Mesenteric fat pad (tissue), 1 donor: ENCODE measurements at places on chromosomes 11 and 22.

- no peak for DNase-seq
Measured at GRCh38 chr11:69575296-69576068, 65.5 kb upstream of the CCND1 start.

- no peak for DNase-seq
Measured at GRCh38 chr11:2885017-2885677, 428 bp downstream of the CDKN1C start.

DNA sequence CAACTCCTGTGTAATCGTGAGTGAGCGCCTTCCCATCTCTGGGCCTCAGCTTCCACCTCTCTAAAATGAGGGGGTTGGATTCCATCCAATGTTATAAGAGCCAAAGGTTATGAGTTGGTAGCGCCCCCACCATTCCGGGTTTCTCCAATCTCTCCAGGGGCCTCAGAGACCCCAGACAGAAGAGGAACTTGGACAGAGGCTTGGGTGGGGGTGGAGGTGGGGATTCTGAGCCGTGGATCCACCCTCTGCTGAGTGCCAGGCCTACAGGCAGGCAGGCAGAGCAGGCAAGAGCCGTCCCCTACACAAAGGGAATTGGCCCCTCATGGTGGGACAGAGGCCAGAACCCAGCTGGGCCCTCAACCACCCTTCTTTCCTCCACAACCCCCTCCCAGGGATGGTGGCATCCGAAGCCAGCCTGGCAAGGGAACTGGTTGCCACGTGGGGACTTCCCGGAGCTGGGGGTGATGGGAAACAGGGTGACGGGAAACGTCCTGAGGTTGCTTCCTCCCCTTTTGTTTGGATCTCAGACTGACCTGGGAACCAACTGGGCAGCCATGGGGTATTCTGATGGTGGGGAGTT is 31.8 kb downstream of the TXN2 start:
- DNase-seq: no peak

- DNase-seq: no peak
Measured at GRCh38 chr11:124644426-124645280, 22.0 kb downstream of the TBRG1 start.

- DNase-seq: no peak
Measured at GRCh38 chr11:99268886-99269285, 248.1 kb downstream of the CNTN5 start.

GRCh38 chr11:58688789-58689503 is 42.8 kb downstream of the GLYAT start:
- DNase-seq: no peak

DNA sequence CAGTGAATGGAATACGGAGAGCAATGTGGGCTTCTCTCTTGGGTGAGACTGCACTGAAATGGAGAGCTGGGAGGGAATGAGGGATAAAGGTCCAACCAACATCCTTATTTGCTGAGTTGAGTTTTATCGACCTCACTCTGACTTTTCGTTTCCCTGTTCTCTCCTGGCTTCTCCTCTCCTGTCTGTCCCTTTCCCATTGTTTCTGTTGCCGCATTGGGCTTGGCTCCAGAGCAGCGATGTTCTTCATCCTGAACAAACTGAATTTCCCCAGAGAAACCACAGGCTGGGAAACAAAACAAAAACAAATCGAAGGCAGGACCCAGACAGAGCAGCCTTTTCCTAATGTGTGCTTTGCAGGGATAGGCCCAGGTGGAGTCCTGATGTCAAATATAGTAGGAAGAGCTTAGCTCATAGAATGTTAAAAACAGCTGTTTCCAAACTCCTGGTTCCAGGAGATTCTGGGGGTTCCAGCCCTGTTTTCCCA is 30.0 kb downstream of the MOV10L1 start:
- no peak for DNase-seq

DNA sequence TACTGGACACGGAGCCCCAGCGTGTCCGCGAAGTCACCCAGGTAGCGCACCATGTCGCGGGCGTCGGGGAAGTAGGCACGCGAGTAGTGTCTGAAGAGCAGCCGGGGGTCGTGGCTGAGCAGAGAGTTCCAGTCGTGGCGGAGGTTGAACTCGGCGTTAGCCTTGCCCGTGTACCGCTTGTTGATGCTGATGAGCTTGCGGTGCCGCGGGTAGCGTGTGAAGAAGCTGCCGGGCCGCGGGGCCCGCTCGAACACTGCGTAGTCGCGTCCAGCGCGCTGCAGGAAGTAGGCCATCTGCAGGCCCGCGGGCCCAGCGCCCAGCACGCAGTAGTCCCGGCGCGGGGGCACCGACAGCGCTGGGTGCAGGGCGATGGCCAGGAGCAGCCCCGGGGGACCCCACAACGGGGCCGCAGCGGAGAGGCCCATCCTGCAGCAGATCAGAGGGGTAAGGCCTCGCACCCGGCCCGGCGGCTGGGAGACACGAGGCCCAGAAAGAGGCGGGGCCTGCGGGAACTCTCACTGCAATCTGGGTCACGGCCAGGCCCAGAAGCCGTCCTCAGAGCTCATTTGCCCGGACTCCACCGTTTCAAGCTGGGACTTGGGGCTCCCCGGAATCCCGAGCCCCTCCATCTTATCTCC is 723 bp downstream of the FOXRED2 start:
- DNase-seq: no peak

DNA sequence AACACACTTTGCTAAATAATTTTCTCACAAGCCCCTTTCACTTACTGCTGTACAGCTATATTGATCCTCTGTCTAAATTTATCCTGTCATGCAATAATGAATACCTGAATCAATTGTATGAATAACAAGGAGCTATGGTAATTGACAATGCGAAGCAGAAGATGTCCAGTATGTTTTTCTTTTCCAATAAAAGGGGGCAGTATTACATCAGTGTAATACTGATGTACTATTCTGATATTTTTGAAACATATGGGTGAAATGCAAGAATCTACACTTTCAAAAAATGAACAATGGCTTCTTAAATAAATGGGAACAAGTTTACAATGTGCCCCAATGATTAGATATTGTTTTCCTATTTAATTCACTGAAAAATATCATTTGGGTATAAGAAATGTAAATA is 315.1 kb downstream of the SOX6 start:
- no peak for DNase-seq

DNA sequence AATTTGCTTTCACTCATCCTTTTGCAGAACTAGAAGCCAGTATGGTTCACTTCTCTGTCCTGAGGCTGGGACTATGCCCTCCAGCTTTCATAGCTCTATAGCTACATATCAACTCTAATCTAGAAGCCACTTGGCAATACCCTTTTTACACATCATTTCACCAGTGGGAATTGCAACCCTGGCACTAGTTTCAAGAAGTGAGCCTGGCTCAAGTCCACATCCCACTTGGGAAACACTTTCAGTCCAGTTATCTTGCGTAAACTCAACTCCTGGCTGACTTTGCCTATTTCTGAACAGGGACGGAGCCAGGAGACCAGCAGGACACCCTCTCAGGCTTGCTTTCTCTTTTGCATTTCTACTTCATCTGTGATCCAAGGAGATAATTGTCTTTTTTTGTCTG is 19.9 kb upstream of the FAT3 start:
- no peak for DNase-seq

DNA sequence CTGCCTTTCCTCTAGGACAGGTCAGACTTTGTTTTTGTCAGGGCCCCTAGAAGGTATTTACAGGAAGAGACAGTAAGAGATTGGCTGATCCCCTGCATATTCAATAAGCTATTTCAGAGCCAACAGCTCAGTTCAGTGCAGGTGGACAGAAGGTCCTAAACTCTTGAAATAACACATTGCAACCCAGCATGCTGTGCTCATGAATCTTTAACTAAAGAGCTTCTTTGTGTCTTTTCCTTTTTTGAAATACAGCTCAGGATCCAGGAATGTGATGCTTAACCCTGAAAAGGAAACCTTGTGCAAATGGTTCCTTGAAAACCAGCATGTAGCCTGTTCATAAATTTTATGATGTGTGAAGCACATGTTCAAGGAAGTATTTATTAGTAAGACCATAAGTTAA is 43.9 kb downstream of the BBOX1 start:
- no peak for DNase-seq

DNA sequence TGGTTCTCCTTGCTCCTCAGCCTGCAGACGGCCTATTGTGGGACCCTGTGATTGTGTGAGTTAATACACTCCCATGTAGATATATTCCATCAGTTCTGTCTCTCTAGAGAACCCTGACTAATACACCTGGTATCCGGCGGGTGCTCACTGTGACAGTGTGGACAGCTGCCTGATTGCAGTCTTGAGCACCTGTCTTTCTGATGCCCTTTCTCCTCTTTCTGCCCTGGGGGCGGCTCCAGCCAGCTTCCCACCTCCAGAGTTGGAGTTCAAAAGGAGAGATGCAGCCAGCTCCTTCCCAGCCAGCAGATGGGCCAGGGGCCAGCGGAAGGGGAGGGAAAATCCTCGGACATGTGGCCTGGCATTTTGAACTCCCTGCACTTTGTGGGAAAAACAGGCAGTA is 15.0 kb downstream of the SMIM38 start:
- DNase-seq: no peak

DNA sequence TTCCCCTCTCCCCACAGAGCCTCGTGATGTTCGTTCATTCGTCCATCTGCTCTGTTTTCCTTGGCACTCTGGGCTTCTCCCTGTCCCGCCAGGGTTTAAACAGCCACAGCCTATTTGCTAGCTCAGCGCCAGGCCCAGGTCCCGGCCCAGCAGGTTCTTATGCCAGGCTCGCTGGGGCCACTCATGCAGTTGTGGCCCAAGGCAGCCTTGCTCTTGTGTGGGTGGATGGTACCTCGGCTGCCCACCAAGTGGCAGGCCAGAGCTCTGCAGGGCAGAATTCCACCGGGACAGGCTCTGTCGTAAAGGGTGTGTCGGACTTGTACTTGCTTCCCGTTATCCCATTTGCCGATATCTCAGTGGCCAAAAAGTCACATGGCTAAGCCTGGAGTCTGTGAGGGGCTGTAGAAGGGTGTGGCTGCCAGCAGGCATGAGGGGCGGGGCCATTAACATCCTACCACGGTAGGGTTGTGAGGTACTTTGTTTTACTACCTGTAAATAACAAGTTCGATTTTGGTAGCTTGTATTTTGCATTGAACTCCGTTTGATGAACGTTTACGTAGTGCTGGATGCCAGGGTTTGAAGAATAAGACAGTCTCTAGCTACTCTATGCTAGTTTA is 7.9 kb downstream of the FAM118A start:
- no peak for DNase-seq

DNA sequence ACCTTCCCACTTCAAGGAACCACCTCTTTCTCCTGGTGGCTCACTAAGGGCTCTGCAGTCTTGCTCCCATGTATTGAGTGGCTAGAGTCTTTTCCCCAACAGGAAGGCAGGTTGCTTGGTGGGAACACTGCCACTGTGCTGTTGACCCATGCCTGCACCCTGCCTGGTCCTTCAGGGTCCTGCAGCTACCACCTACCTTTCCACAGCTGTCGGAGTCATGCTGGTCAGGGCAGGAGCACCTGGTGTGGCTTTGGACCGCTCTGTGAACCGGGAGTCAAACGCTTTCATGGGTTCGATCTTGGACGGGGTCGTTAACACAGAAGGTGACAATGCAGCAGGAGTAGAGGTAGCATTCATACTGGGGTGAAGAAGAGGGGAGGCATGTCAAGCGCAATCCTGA is 56.1 kb downstream of the HIRA start:
- peak; percentile 64 for DNase-seq

DNA sequence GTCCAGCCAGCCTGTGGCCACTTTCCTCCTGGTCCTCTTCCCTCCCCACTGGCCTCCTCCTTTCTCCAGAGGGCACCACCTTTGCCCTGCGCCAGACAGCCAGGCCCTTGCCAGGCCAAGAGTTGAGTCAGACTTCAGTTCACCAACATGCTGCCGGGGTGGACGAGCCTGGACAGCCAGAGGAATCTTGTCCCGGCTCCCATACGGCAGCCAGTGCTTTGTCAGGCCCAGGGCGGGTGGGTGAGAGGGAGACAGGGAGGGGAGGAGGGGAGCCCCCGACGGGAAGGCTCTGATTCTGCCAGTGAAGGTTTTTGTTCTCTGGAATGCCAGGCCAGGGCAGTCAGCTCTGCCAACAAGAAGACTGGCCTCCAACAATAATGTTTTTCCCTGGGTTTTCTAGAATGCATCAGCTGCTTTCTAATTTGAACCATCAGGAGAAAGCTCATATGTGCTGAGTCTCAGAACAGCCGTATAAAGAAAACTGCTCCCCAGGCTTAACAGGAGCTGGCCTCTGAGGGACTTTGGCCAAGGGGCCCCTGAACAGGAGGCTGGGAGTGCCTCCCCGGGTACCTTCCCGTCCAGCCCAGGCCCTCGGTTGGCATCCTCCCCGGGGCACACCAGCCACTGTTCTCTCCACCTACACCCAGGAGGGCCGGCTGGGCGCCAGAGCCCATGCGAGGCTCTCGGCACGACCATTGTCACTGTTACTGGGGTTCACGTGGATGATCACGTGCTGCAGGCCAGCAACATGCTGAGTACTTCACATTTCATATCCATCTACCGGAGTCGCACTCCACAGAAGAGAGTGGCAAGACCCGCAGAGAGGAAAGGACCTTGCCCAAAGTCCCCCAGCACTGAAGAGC is 28.6 kb downstream of the LIF start:
- DNase-seq: no peak

DNA sequence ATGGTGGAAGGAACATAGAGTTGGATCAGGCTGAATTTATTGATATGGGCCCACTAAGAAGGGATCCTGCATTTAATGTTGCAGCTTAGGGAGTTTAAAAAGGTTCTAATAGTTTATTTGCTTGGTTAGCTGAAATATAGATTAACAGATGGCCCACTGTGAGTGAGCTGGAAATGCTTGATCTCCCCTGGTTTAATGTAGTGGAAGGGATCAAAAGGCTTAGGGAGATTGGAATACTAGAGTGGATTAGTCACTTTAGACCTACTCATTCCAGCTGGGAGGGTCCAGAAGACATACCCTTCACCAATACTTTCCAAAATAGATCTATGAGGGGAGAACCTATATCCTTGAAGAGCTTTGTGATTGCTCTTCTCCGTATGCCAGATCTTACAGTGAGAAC is 130.1 kb upstream of the ZC3H12C start:
- DNase-seq: no peak

GRCh38 chr11:70298243-70298915 is 27.9 kb downstream of the PPFIA1 start:
- no peak for DNase-seq

DNA sequence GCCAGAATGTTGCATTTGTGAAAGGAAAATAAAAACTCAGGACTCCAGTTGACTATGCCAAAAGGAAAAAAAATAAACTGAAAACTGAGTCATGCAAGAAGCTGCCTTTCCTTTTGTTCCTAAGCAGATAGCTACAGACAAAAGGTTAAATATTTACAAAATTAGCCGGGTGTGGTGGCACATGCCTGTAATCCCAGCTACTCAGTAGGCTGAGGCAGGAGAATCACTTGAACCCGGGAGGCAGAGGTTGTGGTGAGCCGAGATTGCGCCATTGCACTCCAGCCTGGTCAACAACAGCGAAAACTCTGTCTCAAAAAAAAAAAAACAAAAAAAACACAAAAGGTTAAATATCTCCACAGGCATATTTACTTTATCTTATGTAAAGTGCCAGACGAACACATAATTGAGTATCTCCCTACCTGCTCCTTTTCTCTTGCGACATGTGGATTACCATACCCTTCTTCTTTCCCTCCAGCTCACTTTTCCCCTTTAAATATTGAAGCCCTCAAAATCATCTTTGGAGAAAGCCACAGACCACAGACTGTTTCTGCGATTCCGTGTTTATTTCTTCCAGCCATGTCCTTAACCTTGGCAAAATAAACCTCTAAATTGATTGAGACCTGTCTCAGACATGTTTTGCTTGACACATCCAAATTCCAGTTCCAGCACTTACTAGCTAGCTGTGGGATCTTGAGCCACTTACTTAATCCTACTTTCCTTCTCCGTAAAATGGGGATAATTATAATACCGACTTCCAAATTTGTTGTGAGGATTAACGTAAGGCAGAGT is 2.3 kb upstream of the SMPD1 start:
- DNase-seq: no peak
